ENCODE measurements at places on chromosomes 16 and 17. TPM values are rescaled to one million over a fixed set of nuclear protein-coding genes. Genes with fewer than 3 reads are reported as not detected.

DNA sequence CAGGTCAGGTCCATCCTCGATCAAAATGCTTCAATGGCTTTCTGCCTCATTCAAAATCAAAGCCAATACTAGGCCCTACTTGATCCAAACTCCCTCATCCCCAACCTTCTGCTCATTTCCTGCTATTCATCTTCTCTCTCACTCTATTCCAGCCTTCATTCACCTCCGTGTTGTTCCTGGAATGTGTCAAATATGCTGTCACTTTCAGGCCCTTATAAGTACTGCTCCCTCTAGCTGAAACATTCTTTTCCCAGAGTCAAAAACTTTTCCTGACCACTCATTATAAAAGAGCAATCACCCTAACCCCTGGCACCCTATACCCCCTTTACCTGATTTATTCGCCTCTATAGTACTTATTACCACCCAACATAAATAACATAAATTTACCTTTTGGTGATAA is 303.7 kb upstream of the PMFBP1 start:
- DNase-seq, result no peak

FOXN1 gene
- 0.92 TPM for polyA plus RNA-seq

DNA sequence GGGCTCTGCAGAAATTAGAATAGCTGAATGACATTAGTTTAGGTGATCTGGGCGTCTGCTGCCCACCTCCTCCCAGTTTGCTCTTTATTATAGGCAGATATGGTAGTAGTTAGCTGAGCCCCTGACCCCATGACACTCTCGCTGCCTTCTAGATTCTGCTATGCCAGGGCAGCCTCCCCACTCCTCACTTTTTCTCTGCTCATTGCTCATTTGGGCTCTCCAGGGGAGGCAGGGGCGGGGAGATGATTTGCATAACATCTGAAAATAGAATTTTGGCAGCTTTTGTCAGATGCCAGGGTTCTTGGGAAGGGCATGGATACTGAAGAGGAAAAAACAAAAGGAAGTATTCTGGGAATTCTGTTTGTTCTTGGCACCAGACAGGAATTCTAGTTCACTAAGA is 78.0 kb upstream of the GAS7 start:
- no peak for DNase-seq

GEMIN4 gene
- 21.7 TPM for polyA plus RNA-seq

- DNase-seq, result no peak
Observed at GRCh38 chr17:492022-492413, 139.4 kb upstream of the RPH3AL start.

PITPNM3 gene
- polyA plus RNA-seq, result 11.2 TPM

DNA sequence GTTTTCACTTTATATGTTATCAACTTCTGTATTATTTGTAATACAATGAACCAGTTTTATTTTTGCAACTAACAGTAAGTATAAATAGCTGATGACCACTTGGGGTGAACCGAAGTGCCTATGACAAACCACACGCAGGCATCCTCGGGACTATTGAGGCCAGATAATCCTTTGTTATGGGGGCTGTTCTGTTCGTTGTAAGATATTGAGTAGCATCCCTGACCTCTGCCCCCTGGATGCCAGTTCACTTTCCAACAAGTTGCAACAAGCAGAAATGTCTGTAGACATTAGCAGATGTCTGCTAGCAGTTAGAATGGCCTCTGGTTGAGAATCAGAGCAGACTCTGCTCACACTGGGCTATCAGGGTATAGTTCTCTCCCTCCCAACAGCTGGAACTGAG is 277.0 kb downstream of the WWOX start:
- no peak for DNase-seq

GUCY2D gene
- polyA plus RNA-seq, result 0.47 TPM

Data from renal cortex interstitium (tissue), 15 donors.